ENCODE measurements at places on chromosomes 12 and 14.

DNA sequence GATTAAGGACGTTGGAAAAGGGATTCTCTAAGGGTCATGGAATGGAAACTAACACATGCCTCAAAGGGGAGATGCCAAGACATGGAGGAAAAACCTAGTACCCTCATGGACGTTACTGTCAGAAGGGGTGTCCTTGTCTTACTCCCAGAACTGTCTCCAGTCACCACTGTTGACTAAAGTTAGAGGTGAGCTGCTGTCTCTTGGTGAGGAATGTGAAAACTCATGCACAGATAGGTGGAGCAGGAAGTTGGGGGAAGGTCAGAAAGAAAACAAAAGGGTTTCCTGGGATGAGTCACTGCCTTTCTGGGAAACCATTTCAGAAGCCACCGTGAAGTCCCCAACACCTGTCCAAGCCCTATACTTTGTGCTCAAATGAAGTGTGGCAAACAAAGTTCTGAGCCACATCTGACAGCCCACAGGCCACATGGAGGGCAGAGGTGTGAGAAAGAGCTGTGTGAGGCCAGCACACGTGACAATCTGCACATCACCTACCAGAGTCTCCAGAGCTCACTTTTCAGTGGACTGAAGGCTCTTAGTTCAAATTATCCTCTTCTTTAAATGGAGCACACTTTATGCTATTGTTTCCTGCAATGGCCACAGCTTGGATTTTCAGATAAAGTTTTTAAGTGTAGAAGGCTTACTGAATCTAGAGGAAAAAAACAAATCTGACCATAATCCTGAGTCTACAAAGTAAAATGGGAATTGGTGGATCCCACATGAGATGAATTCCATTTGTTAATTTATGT, 92.9 kb upstream of the EGLN3 start:
- no peaks in the 10 kb centered on the region for H3K27me3 ChIP-seq
- peaks cover 68% of the 10 kb centered on the region for H3K4me1 ChIP-seq
- H3K4me3 ChIP-seq: peak overlapping the region; percentile 61
- DNase-seq: peak; percentile 83

GRCh38 chr14:106788534-106788933, 1262.2 kb downstream of the TMEM121 start:
- H3K27me3 ChIP-seq: peaks cover 21% of the 10 kb centered on the region
- H3K4me3 ChIP-seq: no peak overlapping the region
- H3K27ac ChIP-seq: no peak overlapping the region
- peaks cover 8% of the 10 kb centered on the region for H3K4me1 ChIP-seq
- H3K36me3 ChIP-seq: no peaks in the 10 kb centered on the region
- DNase-seq: no peak

- H3K27ac ChIP-seq: no peak overlapping the region
- no peak overlapping the region for H3K4me3 ChIP-seq
- no peak for DNase-seq
- peaks cover 30% of the 10 kb centered on the region for H3K36me3 ChIP-seq
- peaks cover 4% of the 10 kb centered on the region for H3K4me1 ChIP-seq
These were observed 56.5 kb upstream of the CDKL1 start for GRCh38 chr14:50452979-50453705.

DNA sequence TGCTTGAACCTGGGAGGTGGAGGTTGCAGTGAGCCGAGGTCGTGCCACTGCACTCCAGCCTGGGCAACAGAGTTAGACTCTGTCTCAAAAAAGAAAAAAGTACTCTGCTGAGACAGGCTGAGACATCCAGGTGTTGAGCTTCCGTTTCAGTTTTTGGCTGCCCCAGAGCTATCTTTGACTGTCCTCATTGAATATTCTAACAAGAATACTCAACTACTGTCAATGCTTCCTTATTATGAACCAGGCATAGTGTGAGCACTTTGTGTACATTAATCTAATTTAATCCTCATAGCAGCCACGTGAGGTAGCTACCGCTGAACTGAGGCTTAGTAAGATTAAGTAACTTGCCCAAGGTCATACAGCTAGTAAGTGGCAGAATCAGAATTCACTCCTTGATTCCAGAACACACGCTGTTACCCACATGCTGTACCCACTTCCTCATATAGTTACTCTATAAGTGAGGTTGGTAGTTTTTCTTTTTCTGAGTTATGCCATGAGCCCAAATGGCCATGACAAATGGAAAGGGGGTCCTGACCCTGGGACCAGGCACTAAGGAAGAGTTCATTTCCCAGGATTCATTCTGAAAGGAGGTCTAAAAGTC, 11.3 kb downstream of the ALDH1L2 start:
- H3K36me3 ChIP-seq: no peaks in the 10 kb centered on the region
- H3K27ac ChIP-seq: no peak overlapping the region
- no peak for DNase-seq
- no peak overlapping the region for H3K4me3 ChIP-seq
- no peaks in the 10 kb centered on the region for H3K4me1 ChIP-seq
- H3K27me3 ChIP-seq: peaks cover 4% of the 10 kb centered on the region

- no peak for DNase-seq
- no peak within 1 kb of the TSS for H3K27ac ChIP-seq
- peaks cover 5% of the 10 kb centered on the region for H3K4me1 ChIP-seq
These were observed at the start of gene NEUROD4 for GRCh38 chr12:55019784-55020183. TSS of gene NEUROD4 (plus strand) at chr12:55019974. CDS start at chr12:55026440, 6,466 bp downstream.

DNA sequence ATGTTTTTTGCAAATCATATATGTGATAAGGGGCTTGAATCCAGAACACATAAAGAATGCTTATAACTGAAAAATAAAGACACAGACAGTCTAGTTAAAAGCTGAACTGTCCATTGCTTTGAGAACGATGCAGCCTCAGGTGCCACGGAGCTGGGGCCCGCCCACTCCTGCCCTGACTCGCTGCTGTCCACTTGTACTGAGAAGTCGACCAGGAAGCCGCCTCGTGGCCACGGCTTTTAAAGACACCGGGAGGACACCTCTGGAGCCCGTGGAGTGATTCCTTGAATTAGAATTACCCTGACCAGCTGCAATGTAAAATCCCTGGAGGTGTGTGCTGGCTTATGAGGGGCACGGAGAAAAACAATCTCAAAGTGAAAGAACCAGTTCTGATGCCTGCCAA, 23.9 kb upstream of the TEX22 start:
- peaks cover 10% of the 10 kb centered on the region for H3K4me1 ChIP-seq
- H3K27me3 ChIP-seq: no peaks in the 10 kb centered on the region
- no peak overlapping the region for H3K27ac ChIP-seq

GRCh38 chr14:75784314-75784686, 123.3 kb downstream of the TTLL5 start:
- DNase-seq: no peak
- H3K4me3 ChIP-seq: no peak overlapping the region
- H3K36me3 ChIP-seq: peaks cover 28% of the 10 kb centered on the region
- H3K27me3 ChIP-seq: no peaks in the 10 kb centered on the region
- H3K4me1 ChIP-seq: peaks cover 4% of the 10 kb centered on the region

- no peaks in the 10 kb centered on the region for H3K36me3 ChIP-seq
- no peaks in the 10 kb centered on the region for H3K4me1 ChIP-seq
- DNase-seq: no peak
- no peak overlapping the region for H3K4me3 ChIP-seq
These were observed 16.9 kb downstream of the DAO start for GRCh38 chr12:108896817-108897216.

- peaks cover 31% of the 10 kb centered on the region for H3K36me3 ChIP-seq
- no peak for DNase-seq
- no peak overlapping the region for H3K4me3 ChIP-seq
- H3K27me3 ChIP-seq: no peaks in the 10 kb centered on the region
These were observed 5.9 kb downstream of the PXN start for GRCh38 chr12:120259418-120260202.

- no peak overlapping the region for H3K27ac ChIP-seq
- H3K4me3 ChIP-seq: no peak overlapping the region
- DNase-seq: no peak
- H3K4me1 ChIP-seq: no peaks in the 10 kb centered on the region
- H3K27me3 ChIP-seq: peaks cover 8% of the 10 kb centered on the region
- no peaks in the 10 kb centered on the region for H3K36me3 ChIP-seq
These were observed 31.5 kb upstream of the CRADD start for GRCh38 chr12:93645702-93646101.

- no peak for DNase-seq
- H3K27ac ChIP-seq: no peak overlapping the region
- H3K4me1 ChIP-seq: peaks cover 4% of the 10 kb centered on the region
- H3K36me3 ChIP-seq: no peaks in the 10 kb centered on the region
These were observed 6.8 kb downstream of the TDRD9 start for GRCh38 chr14:103935102-103935501.

- H3K27me3 ChIP-seq: peaks cover 36% of the 10 kb centered on the region
- H3K27ac ChIP-seq: no peak overlapping the region
- H3K4me3 ChIP-seq: no peak overlapping the region
- no peaks in the 10 kb centered on the region for H3K4me1 ChIP-seq
These were observed 17.3 kb downstream of the EML1 start for GRCh38 chr14:99810559-99810874.

DNA sequence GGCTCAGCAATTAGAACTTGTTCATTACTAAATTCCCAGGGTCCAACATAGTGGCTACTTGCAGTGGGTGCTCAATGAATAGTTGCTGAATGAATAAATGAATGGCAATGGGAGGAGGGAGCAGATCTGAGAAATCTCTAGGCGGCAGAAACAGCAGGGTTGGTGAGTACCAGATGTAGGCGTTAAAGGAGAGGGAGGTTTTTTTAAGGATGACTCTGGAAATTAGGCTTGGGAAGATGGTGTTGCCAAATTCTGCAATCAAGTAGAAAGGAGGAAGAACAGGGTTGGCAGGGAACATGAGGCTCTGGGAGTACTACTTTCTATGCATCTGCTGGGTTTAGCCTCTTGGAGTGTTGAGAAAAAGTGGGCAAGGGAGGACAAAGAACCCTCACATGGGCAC, 207.1 kb downstream of the APAF1 start:
- DNase-seq: no peak
- H3K27me3 ChIP-seq: peaks cover 11% of the 10 kb centered on the region
- H3K4me3 ChIP-seq: no peak overlapping the region
- H3K4me1 ChIP-seq: no peaks in the 10 kb centered on the region
- no peaks in the 10 kb centered on the region for H3K36me3 ChIP-seq

- no peak overlapping the region for H3K27ac ChIP-seq
- H3K4me3 ChIP-seq: no peak overlapping the region
- no peak for DNase-seq
- H3K36me3 ChIP-seq: peaks cover 41% of the 10 kb centered on the region
These were observed 49.7 kb downstream of the FRS2 start for GRCh38 chr12:69519871-69520270.

GRCh38 chr12:49260571-49261363, 4.1 kb upstream of the TUBA1C start:
- H3K36me3 ChIP-seq: peaks cover 13% of the 10 kb centered on the region
- H3K4me3 ChIP-seq: no peak overlapping the region
- no peak overlapping the region for H3K27ac ChIP-seq

GRCh38 chr12:91680864-91681263, 464.8 kb downstream of the BTG1 start:
- no peaks in the 10 kb centered on the region for H3K36me3 ChIP-seq
- peaks cover 2% of the 10 kb centered on the region for H3K4me1 ChIP-seq
- no peak for DNase-seq
- H3K27ac ChIP-seq: no peak overlapping the region
- H3K27me3 ChIP-seq: no peaks in the 10 kb centered on the region
